Mammary epithelial cell (primary cell): ENCODE measurements at places on chromosomes 5 and 9. TPM values are rescaled to one million over a fixed set of nuclear protein-coding genes. Genes with fewer than 3 reads are reported as not detected.

SPATA31E1 gene
- total RNA-seq: not detected

PIP5KL1 gene
- 6.7 TPM for total RNA-seq

RAB14 gene
- 64.6 and 74.6 TPM in 2 replicates for total RNA-seq

SEMA5A gene
- total RNA-seq: 25.8 TPM

KIF20A gene
- 8.0 and 36.5 TPM in 2 replicates for total RNA-seq

ADAMTS12 gene
- 3.7 TPM for total RNA-seq

ZDHHC11 gene
- 6.0 TPM for total RNA-seq

CARD19 gene
- total RNA-seq: 68.8 TPM

DNA sequence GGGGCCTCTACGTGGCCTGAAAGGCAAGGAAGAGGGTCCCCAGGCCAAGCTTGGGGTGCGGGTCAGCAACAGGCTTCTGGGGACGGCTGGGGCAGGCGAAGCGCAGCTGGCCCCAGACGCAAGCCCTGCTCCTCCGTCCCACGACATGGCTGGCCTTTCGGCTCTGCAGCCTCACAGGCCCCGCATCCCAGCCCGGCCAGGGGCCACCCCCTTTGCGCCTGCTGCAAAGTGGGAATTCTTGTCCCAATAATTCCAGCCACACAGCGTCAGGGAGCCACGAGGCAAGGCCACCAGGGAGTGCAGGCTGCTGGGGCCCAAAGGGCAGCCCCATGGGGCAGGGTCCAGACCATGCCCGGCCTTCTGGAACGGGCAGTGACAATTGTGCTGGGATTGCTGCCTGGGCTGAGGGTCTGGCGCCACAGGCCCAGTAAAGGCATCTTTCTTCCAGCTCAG, 1.1 kb upstream of the ENTPD2 start:
- DNase-seq: no peak

GRCh38 chr5:171422495-171422894, 3.0 kb downstream of the FGF18 start:
- DNase-seq: no peak

- peak; percentile 48 for DNase-seq
Observed at GRCh38 chr5:83924891-83925290, 204.2 kb upstream of the HAPLN1 start.

DNA sequence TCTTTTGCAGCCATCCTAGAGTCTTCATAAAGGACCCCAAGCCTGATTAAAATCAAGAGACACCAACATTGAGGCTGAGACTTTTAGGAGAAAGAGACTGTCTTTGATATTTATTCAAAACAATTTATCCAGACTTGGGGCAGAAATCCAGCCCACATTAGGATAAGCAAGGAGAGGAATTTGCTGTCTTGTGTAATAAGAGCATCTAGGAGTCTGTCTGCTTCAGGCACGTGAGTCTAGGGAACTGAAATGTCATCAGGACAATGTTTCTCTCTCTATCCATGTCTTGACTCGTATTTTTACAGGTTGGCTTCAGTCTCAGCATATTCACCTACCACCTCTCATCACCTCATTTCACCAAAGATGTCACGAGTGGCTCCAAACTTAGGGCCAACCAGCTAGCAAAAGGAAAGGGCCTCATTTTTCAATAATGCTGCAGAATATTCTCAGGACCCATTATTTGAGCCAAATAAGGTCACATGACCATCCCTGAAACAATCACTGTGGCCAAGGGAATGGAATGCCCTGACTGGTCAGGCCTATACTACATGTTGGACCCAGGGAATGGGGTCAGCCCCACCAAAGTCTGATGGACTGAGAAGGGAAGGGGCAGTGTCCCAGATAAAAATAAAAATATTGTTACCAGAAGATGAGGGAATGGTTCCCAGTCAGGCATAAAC, 70.3 kb upstream of the SAP30L start:
- no peak for DNase-seq

DNA sequence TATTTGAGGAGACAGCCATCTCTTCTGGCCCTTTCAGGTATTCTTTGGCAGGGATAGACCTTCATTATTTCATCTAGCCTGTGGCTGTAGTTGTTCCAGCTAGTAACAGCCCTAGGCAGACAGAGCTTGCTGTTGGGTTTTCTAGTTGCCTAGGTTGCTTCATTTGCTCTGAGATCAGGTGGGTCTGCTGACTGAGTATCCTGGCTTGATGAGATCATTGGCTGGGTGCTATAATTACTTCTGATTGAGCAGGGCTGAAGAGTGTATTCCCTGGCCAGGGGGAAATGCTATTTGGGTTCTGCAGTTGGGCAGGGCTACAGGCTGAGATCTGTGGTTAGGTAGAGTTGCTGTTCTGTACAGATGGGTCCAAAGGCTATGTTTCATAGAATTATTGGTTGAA, 456.1 kb downstream of the PSAT1 start:
- peak; percentile 1 for DNase-seq

DNA sequence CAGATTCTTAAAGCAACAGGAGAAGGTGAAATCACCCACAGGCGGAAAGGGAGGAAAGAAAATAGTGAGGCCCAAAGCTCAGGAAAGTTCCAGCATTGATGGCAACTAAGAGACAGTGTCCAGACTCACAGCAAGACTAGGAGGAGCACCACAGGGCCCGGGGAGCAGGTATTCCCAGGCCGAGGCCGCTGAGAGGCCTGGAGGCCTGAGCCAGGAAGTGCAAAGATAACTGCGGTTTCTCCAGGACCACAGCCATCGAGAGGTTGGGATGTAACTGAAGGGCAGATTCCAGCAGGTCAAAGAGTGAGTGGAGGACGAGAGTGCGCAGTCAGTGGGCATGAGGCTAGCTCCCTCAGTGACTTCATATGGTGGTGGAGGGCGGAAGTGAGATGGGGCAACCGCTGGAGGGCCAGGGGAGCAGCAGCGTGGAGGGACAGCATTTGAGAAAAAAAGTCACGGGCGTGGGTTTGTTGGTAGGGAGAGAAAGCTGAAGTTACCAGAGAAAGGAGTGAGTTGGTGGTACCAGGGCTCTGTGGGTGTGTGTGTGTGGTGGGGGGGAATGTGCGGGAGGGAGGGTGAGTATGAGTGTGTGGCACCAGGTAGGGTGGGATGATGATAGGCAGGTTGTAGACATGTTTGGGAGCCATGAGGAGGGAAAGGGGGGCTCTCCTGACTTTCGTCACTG, 89.7 kb downstream of the PSD2 start:
- no peak for DNase-seq

- no peak for DNase-seq
Observed at GRCh38 chr5:158824241-158824882, 275.4 kb downstream of the EBF1 start.

DNA sequence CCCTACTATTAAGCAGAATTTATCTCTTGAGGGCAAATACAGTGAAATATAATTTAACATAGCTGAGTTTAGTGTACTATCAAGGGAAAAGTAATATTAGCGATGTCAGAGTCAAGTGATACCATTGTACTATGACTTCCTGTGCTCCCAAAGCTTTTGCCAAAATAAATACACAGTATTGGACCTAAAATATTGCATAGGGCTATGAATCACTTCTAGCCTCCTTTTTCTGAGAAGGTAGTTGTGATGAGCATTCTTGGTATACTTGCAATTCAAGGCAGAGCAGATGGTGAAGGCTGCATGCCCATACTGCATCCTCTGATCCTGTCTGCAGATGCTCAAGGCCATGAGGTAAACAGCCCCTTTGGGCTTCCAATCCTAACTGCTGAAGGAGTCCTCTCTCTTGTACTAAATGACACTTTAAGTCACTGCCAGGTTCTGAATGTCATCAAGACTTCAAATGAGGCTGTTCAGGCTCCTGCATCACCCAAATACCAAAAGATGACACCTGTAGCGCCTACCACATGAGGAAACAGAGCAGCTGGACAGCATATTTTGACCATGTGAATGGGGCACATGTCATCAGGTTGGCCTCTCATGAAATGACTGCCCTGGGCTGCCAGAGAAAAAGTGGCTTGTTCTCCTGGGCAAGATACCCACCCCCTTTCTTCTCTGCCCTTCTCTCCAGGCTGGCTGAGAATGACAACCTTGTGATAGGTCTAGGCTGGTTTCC, 29.7 kb upstream of the PPP2CA start:
- DNase-seq: peak; percentile 62

GRCh38 chr9:1421436-1421835, 371.3 kb downstream of the DMRT2 start:
- DNase-seq: no peak

DNA sequence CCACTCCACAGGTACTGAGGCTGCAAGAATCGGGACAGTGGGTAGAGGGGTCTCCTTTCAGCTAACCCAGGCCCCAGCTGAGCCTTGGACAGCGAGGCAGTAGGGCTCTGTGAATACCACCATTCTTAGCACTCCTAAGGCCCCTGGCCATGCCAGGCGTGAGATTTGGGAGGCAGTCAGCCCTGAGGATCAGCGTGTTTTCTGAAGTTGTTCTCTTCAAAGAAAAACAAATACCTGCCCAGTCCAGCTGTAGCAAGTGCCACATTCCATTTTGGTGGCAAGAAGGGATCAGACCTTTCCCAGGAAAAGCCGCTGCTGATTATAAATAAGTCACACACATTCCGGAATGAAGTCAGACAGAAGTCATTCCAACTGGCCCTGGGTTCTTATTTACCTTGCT, 47.8 kb downstream of the RALGPS1 start:
- no peak for DNase-seq

- peak; percentile 94 for DNase-seq
Observed at GRCh38 chr5:73448463-73449136, at the start of gene FOXD1. TSS of gene FOXD1 (minus strand) at chr5:73448777. CDS start at chr5:73448362, 415 bp downstream.

DNA sequence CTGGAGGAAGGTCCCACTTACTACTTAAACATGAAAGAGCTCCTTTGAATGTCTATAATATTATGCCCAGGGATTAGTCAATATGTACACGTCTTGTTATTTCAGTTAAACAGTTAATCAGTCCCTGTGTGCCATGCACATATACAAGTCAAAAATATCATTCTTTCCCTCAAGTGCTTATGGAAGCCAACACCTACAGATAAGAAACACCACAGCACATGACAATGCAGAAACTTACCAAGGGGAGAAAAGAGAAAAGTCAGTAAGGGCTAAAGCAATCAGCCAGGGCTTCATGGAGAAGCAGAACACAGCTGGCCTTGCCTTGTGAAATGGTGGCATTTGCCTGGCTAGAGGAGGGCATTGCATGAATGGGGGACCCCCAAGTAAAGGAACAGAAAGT, 88.3 kb downstream of the SNCAIP start:
- no peak for DNase-seq

GRCh38 chr5:142421228-142421617, 96.4 kb upstream of the SPRY4 start:
- DNase-seq: no peak

- no peak for DNase-seq
Observed at GRCh38 chr5:61906820-61907219, 399.2 kb upstream of the KIF2A start.

- no peak for DNase-seq
Observed at GRCh38 chr5:32683125-32683524, 28.0 kb upstream of the NPR3 start.

DNA sequence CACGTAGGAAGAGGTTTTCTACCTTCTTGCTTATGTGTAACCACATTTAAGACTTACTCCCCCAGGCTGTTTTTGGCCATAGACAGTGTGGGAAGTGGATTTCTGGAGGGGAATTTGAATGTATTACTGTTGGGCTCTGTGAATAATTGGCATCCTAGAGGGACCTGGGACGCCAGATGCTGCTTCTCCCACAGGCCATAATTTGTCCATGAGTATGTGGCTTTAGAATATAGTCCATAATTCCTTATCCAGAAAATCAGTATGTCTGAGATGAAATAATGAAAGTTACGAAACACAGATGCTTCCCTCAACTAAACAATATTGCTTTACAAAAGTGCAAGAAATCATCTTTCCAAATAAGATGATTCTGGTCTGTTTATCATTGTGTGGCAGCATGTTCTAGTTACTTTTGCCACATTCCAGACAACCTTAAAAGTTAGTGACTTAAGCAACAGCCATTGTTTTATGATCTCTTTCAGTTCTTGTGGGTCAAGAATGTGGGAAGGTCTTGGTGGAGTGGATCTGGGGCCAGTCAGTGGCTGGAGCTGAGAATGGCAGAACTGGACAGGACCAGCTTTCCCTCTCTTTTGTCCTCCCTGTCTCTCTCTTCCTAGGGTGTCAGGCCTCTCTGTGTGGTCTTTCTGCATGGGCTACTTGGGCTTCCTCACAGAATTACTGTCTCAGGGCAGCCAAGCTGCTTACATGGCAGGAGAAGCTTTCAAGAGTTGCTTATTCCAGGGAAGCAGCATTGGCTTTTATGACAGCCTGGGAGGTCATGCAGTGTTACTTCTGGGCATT, 79.4 kb downstream of the FBXL7 start:
- no peak for DNase-seq

DNA sequence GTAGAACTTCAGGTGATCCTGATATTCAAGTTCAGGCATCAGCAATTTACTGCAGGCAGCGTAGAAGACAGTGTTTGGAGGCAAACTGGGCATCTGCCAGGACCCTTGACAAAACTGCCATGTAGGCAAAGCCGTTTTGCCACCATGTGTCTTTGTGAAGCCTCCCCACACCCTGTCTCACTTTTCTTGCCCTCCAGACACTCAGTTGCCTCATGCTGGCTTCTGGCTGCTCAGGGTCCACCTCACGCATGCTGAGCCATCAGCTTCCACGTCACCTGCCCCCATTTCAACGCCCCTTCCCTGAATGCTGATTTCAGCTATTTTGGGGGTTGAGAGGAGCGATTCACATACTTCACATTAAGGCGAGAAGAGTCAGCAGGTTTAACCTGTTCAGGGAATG, 165.2 kb upstream of the KLF9 start:
- no peak for DNase-seq

- DNase-seq: no peak
Observed at GRCh38 chr5:133348406-133348805, 263.9 kb downstream of the FSTL4 start.

- no peak for DNase-seq
Observed at GRCh38 chr5:136466041-136466415, 100.7 kb upstream of the TRPC7 start.

DNA sequence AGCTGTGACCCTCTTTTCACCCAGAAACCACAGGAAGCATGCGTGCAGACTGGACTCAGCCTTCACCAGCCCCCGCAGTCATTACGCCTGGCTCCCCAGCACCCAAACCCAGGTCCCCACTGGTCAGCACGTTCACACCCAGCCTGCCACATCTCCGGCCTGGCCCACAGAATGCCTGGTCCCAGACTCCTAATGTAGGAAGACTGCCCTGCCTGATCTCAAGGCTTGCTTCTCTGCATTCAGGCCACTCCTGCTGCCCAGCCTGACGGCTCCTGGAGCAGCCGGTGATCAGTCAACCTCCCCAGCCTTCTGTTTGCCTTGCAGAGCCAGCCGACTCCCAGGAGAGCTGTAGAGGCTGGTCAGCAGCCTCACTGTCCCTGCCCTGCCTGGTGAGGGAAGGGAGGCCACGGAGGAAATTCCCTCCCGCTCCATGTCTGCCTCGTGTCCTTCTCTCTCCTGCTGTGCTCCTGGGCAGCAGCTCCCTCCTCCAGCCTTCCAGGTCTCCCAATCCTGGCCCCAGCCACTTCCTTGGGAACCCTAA, 25.4 kb downstream of the ADAMTS2 start:
- no peak for DNase-seq
